ENCODE measurements at places on chromosomes 12 and 14. TPM values are rescaled to one million over a fixed set of nuclear protein-coding genes. Genes with fewer than 3 reads are reported as not detected.

DNA sequence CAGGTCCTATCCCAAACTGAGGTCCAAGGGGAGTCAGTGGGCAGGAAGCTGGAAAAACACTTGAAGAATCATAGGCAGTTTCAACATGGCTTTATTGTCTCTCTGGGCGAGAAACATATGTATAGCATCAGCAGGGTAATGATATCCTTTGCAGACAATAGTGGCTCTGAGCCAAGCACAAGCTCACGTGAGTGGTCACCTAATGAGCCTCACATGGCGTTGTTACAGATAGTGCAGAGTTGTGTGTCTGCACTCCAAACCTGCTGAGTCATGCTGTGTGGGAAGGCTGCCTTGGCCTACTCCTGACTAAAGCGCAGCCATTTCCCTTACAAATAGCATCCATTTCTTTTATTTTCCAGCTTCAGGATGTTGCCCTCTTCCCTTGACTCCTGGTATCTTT lies 105.2 kb upstream of the SYT1 start:
- no peaks in the 10 kb centered on the region for H3K27me3 ChIP-seq
- no peaks in the 10 kb centered on the region for H3K4me1 ChIP-seq
- no peak overlapping the region for H3K4me3 ChIP-seq
- DNase-seq, result no peak
- H3K36me3 ChIP-seq, result no peaks in the 10 kb centered on the region

The PRH2 gene
- not detected for total RNA-seq

The CD163 gene
- 271 TPM for total RNA-seq

DNA sequence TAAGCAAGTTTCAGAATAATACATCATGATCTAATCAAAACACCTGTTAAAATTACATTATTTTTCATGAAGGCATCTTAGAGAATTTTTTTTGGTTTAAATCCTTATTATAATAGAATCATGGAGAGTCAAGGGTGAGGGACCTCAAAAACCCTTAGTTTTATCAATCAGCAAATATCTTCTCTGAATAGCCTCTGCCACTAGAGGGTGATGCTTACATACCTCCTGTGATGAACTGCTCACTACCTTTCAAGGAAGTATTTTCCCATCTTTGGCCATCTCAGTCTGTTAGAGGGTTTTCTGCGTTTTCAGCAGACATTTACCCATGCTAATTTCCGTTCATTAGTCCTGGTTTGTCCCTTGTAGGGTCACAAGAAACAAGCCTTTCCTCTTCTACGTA lies 200.2 kb downstream of the TRHDE start:
- H3K36me3 ChIP-seq, result no peaks in the 10 kb centered on the region
- no peak overlapping the region for H3K27ac ChIP-seq
- H3K4me3 ChIP-seq, result no peak overlapping the region
- no peaks in the 10 kb centered on the region for H3K27me3 ChIP-seq
- H3K4me1 ChIP-seq, result no peaks in the 10 kb centered on the region

The EID3 gene
- total RNA-seq, result 10.3 TPM

The PCED1B gene
- total RNA-seq, result not detected

- H3K36me3 ChIP-seq, result no peaks in the 10 kb centered on the region
- no peaks in the 10 kb centered on the region for H3K27me3 ChIP-seq
- H3K27ac ChIP-seq, result no peak overlapping the region
Measured at GRCh38 chr12:93090731-93091172, 161.7 kb upstream of the EEA1 start.

The TFCP2 gene
- total RNA-seq, result 18.8 TPM

DNA sequence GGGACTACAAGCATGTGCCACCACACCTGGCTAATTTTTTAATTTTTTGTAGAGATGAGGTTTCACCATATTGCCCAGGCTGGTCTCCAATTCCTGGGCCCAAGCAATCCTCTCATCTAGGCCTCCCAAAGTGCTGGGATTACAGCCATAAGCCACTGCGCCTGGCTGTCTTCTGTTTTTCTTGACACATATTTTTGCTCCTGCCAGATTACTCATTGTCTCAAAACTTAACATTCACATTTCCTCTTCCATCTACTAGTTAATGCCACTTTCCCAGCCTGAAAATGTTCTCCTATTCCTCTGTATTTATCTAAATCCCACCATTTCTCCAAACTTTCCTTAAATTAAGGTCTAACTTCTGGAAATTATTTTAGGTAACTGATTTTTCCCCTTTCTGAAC lies 36.2 kb upstream of the KCNH3 start:
- no peak overlapping the region for H3K4me3 ChIP-seq
- H3K36me3 ChIP-seq, result no peaks in the 10 kb centered on the region
- H3K27me3 ChIP-seq, result no peaks in the 10 kb centered on the region
- no peaks in the 10 kb centered on the region for H3K4me1 ChIP-seq
- no peak overlapping the region for H3K27ac ChIP-seq

The PRB2 gene
- total RNA-seq, result not detected

DNA sequence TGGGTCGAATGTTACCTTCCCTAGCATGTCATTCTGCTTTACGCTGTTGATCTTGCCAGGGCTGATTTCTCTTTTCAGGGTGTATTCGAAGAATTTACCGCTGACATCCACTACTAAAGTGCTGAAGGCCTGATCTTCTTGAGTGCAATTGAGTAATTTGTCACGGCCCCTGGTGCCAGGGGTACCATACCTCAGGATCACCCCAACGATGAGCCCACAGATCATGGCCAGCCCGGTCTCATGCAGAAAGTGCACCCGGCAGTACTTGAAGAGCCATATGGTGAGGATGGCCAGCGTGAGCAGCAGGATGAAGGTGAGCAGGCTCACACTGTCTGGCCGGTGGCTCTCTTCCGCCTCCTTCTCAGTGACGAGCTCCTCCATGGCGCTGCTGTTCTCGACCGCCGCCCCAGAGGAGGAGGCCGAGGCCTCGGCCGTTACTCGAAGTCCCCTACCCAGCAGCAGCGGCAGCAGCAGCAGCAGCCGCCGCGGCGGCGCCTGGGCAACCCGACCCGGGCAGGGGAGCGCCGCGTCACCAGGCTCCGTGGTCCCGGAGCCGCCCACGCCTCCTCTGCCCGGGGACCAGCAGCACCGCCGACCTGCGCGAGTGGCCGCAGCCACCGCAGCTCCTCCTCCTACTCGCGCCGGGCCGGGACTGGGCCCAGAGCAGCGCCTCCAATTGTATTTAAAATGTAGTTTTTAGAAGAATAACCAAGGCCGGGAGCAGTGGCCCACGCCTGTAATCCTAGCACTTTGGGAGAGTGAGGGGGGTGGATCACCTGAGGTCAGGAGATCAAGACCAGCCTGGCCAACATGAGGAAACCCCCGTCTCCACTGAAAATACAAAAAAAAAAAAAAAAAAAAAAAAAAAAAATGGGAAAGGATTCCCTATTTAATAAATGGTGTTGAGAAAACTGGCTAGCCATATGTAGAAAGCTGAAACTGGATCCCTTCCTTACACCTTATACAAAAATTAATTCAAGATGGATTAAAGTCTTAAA lies 58.5 kb upstream of the TMPO start:
- no peaks in the 10 kb centered on the region for H3K27me3 ChIP-seq
- DNase-seq, result no peak
- H3K4me1 ChIP-seq, result no peaks in the 10 kb centered on the region
- no peak overlapping the region for H3K27ac ChIP-seq
- H3K4me3 ChIP-seq, result peak overlapping the region; percentile 46
- no peaks in the 10 kb centered on the region for H3K36me3 ChIP-seq

The FGF6 gene
- total RNA-seq, result not detected

DNA sequence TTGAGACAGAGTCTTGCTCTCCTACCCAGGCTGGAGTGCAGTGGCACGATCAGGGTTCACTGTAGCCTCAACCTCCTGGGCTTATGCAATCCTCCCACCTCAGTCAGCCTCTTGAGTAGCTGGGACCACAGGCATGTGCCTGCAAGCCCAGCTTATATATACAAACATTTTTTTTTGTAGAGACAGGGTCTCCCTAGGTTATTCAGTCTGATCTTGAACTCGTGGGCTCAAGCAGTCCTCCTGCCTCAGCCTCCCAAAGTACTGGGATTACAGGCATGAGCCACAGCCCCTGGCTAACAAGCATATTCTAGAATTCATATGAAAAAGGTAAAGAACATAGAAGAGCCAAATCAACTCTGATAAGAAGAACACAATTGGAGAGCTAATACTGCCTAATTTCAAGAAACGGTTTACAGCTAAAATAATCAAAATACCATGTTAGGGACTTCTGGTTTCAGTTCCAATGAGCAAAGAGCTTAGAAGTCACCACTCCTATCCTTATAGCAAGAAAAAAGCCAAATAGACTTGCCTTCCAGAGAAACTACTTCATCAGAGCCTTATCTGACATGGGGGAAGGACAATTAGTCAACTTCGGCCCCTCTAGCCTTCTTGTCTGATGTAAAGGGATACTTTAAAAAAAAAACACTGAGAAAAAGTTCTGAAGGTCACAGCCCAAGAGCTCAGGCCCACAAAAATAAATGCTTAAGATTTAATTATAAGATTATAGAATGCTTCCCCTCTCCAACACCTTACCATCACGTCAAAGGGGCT lies 37.6 kb downstream of the TMEM116 start:
- H3K36me3 ChIP-seq, result no peaks in the 10 kb centered on the region
- no peak overlapping the region for H3K4me3 ChIP-seq
- H3K27ac ChIP-seq, result no peak overlapping the region
- no peak for DNase-seq
- H3K27me3 ChIP-seq, result no peaks in the 10 kb centered on the region

The BEGAIN gene
- 9.6 TPM for total RNA-seq

The PPP1R13B gene
- 48.3 TPM for total RNA-seq

The MGST1 gene
- total RNA-seq, result 102 TPM

GRCh38 chr14:69669375-69669774 lies 58.0 kb downstream of the SUSD6 start:
- H3K4me1 ChIP-seq, result peaks cover 73% of the 10 kb centered on the region
- H3K36me3 ChIP-seq, result no peaks in the 10 kb centered on the region
- DNase-seq, result no peak
- H3K27me3 ChIP-seq, result no peaks in the 10 kb centered on the region

GRCh38 chr12:77686760-77687159 lies 143.9 kb upstream of the NAV3 start:
- no peaks in the 10 kb centered on the region for H3K36me3 ChIP-seq
- no peak overlapping the region for H3K4me3 ChIP-seq
- no peak overlapping the region for H3K27ac ChIP-seq
- DNase-seq, result no peak
- H3K27me3 ChIP-seq, result no peaks in the 10 kb centered on the region

GRCh38 chr14:80850197-80850814 lies 91.2 kb downstream of the CEP128 start:
- H3K27ac ChIP-seq, result no peak overlapping the region
- no peaks in the 10 kb centered on the region for H3K4me1 ChIP-seq
- H3K36me3 ChIP-seq, result no peaks in the 10 kb centered on the region
- no peak for DNase-seq
- H3K27me3 ChIP-seq, result no peaks in the 10 kb centered on the region

The TTC5 gene
- total RNA-seq, result 10.6 TPM

The PIP4P1 gene
- 11.8 TPM for total RNA-seq

GRCh38 chr14:90644882-90645281 lies 171.3 kb downstream of the TTC7B start:
- H3K27me3 ChIP-seq, result no peaks in the 10 kb centered on the region
- no peak overlapping the region for H3K4me3 ChIP-seq
- H3K4me1 ChIP-seq, result no peaks in the 10 kb centered on the region
- H3K36me3 ChIP-seq, result no peaks in the 10 kb centered on the region

The SPTB gene
- total RNA-seq, result 4.5 TPM

The ETFRF1 gene
- total RNA-seq, result 50.8 TPM

The CCDC175 gene
- total RNA-seq, result not detected

- no peaks in the 10 kb centered on the region for H3K27me3 ChIP-seq
- no peak overlapping the region for H3K27ac ChIP-seq
- peak; percentile 12 for DNase-seq
Measured at GRCh38 chr12:19744705-19745218, 305.5 kb downstream of the AEBP2 start.

GRCh38 chr12:31518680-31519227 lies 72.2 kb downstream of the DENND5B start:
- DNase-seq, result no peak
- no peak overlapping the region for H3K27ac ChIP-seq
- peaks cover 26% of the 10 kb centered on the region for H3K4me1 ChIP-seq

DNA sequence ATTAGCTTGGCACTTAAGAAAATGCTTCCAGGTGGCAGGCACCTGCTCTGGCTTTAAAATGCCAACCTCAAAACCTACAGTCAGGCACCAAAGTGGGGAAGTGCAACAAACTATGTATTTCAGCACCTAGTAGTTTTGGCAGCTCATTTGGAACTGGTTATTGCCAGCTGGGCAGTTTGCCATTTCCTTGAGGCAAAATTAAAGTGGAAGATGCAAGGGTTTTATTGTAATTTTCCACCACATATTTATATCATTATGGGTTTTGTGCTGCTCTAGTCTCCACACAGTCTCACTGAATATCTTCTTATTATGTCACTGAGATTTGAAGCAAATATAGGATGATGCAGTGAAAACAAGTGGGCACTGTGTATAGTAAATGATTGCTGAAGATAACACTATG lies 117.0 kb downstream of the PRKD1 start:
- H3K4me3 ChIP-seq, result no peak overlapping the region
- H3K36me3 ChIP-seq, result no peaks in the 10 kb centered on the region
- no peaks in the 10 kb centered on the region for H3K27me3 ChIP-seq
- peaks cover 28% of the 10 kb centered on the region for H3K4me1 ChIP-seq
- H3K27ac ChIP-seq, result no peak overlapping the region

DNA sequence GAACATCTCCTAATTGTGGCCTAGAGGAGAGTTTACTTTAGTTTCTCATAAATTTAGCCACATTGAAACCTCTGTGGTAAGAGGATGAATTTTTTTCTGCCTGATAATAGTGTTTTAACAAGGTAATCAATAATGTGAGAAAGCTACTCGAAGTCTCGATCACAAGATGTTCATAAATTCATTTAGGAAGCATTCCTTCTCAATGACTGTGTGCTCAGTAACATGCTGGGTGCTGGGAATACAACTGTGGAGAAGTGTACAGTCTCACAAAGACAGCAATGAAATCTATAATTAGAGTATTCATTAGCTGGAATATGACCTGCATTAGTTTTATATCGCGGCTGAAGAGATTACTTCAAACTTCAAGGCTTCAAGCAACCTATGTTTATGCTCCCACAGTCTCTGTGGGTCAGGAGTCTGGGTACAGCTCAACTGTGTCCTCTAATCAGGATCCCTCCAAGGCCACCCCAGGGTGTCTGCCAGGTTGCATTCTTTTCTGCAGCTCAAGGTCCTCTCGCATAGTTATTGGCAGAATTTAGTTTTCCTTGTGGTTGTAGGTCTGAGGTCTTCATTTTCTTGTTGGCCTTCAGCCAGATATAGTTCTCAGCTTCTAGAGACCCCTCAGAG lies 167.6 kb downstream of the ANO4 start:
- no peak for DNase-seq
- no peak overlapping the region for H3K4me3 ChIP-seq
- no peak overlapping the region for H3K27ac ChIP-seq
- no peaks in the 10 kb centered on the region for H3K27me3 ChIP-seq
- H3K4me1 ChIP-seq, result no peaks in the 10 kb centered on the region
- H3K36me3 ChIP-seq, result no peaks in the 10 kb centered on the region

DNA sequence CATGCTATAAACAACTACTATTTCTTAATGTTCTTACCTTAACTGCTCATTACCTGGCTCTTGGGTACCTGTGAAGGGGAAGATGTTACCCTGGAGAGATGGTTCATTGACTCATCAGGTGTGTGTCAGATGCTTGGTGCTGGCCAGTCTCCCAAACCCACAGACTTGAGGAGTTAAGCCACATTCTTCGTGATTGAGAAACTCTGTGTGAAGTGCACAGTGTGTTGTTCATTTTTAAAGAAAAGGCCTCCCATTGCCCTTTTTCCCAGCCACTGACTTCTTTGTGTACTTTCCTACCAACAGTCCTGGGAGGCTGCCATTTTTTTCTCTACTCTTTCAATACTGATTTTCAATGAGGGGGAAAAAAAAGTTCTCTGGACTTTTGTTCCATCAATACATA lies 3.2 kb downstream of the MGST1 start:
- H3K27me3 ChIP-seq, result no peaks in the 10 kb centered on the region
- DNase-seq, result peak; percentile 71
- H3K36me3 ChIP-seq, result no peaks in the 10 kb centered on the region
- no peak overlapping the region for H3K4me3 ChIP-seq
- no peaks in the 10 kb centered on the region for H3K4me1 ChIP-seq

Data from tibial nerve (tissue), 4 donors.